ENCODE measurements at places on chromosomes 1 and 21. TPM values are rescaled to one million over a fixed set of nuclear protein-coding genes. Genes with fewer than 3 reads are reported as not detected.

GRCh38 chr1:85496941-85497582 is 32.1 kb upstream of the DDAH1 start:
- no peak for DNase-seq

DNA sequence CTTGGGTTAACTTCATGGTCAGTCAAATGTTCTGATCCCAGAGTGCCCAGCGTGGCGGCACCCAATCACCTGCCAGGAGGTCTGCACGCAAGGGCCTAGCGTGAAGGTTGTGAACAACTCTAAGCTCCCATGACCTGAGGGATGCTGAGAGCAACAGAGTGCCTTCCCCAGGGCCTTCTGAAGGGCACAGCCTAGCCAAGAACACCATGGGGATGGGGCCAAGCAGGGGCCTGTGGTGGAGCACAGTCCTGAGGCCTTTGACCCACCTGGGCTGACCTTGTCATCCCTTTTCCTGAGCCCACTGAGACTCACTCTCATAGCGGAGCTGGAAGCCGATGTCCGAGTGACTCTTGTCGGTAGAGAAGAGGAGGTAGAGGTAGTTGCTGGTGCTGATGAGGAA is 138.8 kb upstream of the HMGB4 start:
- no peak for DNase-seq

DNA sequence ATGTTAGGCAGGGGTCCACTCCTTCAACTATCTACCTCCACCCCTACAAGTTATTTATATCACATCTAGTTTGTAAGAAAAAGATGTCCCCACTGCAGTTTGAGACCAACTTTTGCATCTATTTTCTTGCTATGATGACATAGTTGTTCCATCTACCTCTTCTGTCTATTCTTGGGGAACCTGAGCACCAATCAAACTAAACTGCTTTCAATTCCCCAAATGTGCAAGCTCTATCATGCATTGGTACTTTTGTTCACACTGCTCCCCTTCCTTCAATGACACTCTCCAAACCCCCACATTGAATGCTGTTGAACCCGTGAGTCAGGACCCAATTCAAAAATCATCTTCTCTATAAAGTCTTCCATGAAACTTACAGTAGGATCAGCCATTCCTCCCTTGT is 16.0 kb upstream of the FRRS1 start:
- DNase-seq: no peak

- no peak for DNase-seq
These were observed 19.9 kb downstream of the KCNQ4 start for GRCh38 chr1:40803447-40803846.

- DNase-seq: no peak
These were observed 4.5 kb downstream of the ATXN7L2 start for GRCh38 chr1:109488201-109488600.

- no peak for DNase-seq
These were observed 477.6 kb downstream of the PTPRC start for GRCh38 chr1:199116488-199116887.

- no peak for DNase-seq
These were observed 227.3 kb upstream of the CSF3R start for GRCh38 chr1:36709869-36710481.

DNA sequence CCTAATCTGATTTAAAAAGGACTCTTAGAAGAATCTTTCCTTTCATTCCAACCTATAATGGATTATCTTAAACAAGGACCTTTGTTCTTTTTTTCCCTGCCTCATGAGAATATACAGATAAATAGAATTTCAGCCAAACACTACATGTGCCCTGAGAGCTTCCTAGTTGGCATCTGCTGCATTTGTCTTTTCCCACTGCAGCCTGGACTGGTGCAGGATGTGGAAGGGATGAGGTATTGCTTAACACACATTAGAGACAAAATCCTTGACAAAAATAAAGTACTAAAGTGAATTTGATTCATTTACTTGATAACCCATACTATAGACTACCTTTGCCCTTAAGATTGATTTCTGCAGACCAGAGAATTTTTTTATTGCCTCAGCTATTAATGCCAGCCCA is 59.5 kb downstream of the PALMD start:
- DNase-seq: no peak

- peak; percentile 57 for DNase-seq
These were observed 14.7 kb downstream of the JUN start for GRCh38 chr1:58768971-58769808.

GRCh38 chr1:34924759-34925555 is 4.5 kb downstream of the DLGAP3 start:
- peak; percentile 16 for DNase-seq

GRCh38 chr1:158067662-158068061 is 74.2 kb downstream of the KIRREL1 start:
- DNase-seq: no peak

- peak; percentile 68 for DNase-seq
These were observed 47.5 kb upstream of the CRNN start for GRCh38 chr1:152461544-152461943.

DNA sequence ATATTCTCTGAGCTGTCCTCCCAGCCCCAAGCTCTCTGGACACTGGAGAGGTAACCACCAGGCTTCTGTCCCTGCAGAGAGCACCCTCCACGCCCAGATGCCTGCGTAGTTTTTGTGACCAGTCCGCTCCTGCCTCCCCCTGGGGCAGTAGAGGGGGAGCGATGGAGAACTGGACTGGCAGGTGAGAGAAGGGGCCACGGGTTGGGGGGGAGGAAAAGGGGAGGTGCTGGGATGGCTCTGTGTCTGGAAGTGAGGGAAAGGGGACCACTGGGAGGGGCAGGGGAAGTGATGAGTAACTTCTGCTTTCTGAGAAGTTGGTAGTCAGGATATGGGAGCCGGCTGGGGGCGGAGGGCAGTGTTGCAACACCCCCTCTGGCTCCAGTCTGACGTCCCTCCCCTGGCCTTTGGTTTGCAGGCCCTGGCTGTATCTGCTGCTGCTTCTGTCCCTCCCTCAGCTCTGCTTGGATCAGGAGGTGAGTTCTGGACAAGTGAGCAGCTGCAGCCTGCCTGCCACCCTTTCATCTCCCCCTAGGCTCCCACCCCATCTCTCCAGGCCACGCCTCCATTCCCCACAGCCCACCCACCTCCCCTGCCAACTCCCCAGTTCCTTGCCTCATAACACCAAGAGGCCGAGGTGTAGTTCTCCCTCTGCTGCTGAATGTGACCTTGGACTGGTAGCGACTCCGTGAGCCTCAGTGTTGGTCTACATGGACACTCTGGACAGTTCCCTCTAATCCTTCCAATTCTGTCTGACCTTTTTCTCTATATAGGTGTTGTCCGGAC is 3.1 kb downstream of the ADAMTSL4 start:
- peak; percentile 88 for DNase-seq

GRCh38 chr1:41322101-41322661 is 39.1 kb upstream of the FOXO6 start:
- no peak for DNase-seq

GRCh38 chr1:67464746-67465145 is 34.5 kb upstream of the SERBP1 start:
- no peak for DNase-seq

GRCh38 chr21:42463861-42464515 is 32.0 kb downstream of the RSPH1 start:
- peak; percentile 69 for DNase-seq

DNA sequence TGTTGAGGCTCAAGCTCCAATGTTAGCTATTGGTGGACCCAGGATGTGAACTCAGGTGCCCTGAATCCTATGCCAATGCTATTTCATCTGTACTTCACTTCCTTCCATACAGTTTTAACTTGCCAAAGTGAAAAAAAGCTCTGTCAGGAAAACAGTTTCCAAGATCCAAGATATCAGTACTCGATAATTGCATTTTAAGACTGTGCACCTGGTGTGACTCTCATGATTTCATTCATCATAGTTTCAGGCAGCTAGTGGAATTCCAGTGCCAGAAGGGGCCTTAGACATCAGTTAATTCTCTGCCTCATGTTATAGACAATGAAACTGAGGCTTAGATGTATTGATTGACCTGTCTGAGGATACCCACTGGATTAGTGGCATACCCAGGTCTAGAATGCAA is 26.5 kb upstream of the LEPR start:
- no peak for DNase-seq

GRCh38 chr21:40291560-40291959 is 424.3 kb downstream of the PCP4 start:
- DNase-seq: no peak

- DNase-seq: no peak
These were observed 414.2 kb downstream of the PTPRU start for GRCh38 chr1:29650476-29650875.

DNA sequence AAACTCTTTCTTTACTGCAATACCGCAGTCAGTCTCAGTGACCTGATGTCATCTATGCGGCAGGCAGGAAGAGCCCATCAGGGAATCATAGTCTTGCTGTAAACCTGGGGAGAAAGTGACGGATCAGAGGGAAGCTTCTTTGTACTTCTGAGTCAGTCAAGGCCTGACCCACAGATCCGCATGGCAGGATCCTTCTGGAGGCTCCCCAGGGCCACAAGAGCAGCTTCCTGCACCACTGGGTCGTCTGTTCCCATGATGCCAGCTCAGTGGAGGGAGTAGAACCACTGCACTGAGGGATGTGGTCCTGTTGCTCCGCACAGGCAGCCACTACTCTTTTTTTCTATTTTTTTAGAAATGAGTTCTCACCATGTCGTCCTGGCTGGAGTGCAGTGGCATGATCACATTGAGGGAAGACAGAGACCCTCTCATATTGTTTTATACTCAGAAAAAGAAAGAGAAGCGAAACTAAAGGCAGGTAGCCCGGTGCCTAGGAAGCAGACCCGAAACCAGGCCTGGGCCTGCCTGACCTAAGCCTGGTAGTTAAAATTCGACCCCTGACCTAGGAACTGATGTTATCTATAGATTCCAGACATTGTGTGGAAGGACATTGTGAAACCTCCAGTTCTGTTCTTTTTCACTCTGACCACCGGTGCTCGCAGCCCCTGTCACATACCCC is 6.3 kb upstream of the ERVH48-1 start:
- DNase-seq: no peak

GRCh38 chr1:159179906-159180305 is 8.5 kb downstream of the CADM3 start:
- no peak for DNase-seq

DNA sequence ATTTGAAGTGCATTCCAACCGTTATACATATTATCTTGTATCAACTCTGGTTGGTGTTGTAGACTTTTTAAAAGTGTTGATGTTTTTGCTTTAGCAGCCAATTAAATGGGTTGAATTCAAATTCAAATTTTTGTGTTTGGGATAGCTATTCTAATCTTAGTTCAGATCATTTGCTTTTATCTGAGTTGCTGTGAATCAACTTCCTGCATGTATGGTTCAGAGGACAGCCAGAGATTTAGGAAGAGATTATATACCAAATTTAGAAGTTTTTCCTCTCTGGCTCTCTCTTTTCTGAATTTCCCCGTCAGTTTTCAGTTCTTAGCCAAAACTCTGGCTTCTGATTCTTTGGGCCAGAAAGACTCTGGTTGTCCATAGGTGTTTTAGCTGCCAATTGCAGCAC is 415.5 kb downstream of the NUF2 start:
- DNase-seq: no peak

DNA sequence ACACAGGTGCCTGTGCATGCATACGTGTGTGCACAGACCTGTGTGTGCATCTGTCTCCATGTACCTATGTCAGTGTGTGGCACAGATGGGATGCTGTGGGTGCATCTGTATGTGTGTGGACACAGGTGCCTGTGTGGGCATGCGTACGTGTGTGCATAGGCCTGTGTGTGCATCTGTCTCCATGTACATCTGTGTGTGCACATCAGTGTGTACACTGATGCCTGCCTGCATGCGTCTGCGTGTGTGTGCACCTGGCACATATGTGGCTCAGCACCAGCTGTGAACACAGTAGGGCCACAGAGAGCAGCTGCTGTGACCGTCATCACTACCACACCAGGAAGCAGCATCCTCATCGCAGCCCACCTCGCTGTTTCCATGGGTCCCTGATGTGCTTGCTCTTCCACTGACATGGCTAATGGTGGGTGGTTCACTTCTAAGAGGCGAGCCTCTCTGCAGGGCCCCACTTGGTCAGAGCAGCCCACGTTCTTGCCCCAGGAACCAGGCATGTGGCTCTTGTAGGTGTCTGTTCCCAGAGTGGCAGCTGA is 9.6 kb upstream of the SPATC1L start:
- no peak for DNase-seq

DNA sequence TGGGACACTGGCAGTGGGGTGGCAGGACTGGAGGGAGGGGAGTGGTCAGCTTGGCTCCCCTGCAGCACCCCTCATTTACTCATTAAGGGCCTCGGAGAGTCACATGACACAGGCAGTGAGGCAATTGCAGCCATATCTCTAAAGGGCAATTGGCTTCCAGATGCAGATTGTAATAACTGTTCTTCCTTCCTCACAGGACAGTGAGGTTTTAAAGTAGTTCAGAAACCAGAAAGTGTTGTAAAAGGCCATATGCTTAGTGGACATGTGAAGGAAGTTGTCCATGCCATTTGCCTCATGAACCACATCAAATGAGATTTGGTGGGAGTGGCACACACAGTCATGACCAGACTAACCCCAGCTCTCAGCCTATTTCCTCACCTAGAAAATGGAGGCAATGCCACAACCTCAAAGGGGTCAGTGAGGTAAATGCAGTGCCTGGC is 11.1 kb downstream of the MTX1 start:
- no peak for DNase-seq

VSIG8 gene
- not detected for total RNA-seq

SPATA21 gene
- total RNA-seq: not detected

HYI gene
- total RNA-seq: not detected

DIRAS3 gene
- total RNA-seq: 346 TPM

AMPD1 gene
- total RNA-seq: not detected

GPR153 gene
- 4.1 TPM for total RNA-seq

OPRD1 gene
- not detected for total RNA-seq

LCE1D gene
- total RNA-seq: not detected

PODN gene
- total RNA-seq: not detected

TSPEAR gene
- not detected for total RNA-seq

TTC4 gene
- total RNA-seq: 34.7 TPM

ZNF648 gene
- not detected for total RNA-seq

ANGPTL3 gene
- not detected for total RNA-seq

RAP1GAP gene
- 1.1 TPM for total RNA-seq
